ENCODE measurements at places on chromosomes 1 and 21. TPM values are rescaled to one million over a fixed set of nuclear protein-coding genes. Genes with fewer than 3 reads are reported as not detected.

The ATP1A4 gene
- not detected for total RNA-seq

- DNase-seq: no peak
These were observed 162.5 kb downstream of the APP start for GRCh38 chr21:26007951-26008498.

DNA sequence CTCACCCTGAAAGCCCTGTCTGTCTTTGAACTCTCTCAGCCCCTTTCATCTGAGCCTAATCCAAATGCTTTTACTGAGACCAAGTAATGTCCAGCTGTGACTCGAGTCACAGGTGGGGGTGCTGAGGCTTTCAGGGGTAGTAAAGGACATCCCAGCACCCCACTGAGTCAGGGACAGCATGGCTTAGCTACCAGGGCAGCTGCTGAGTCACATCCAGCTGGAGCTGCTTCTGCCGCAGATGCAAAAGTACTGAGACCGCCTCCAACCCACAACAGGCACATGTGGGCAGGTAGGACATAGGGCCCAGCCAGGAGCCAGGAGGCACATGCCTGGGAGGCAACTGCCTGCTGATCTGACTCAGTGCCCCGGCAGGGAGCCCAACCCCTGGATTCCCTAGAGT lies 6.7 kb upstream of the VSIG8 start:
- no peak for DNase-seq

DNA sequence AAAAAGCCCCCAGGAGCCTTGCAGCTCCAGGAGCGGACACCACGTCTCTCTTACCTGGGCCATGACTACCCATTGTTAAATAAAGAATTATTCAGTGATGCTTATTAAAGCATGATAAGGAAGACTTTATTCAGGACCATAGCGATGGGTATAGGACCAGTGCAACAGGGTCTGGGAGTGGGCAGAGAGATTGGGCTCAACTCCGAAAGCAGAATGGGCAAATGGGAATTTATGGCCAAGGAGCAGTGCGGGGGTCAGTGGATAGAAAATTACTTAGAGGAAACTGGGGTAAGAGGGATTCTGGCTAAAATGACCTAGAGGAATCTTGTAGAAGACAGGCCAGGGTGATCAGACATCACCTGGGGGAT lies 580 bp upstream of the ATP5PO start:
- DNase-seq: no peak

- DNase-seq: no peak
These were observed 166.0 kb downstream of the DISC1 start for GRCh38 chr1:231792634-231793033.

DNA sequence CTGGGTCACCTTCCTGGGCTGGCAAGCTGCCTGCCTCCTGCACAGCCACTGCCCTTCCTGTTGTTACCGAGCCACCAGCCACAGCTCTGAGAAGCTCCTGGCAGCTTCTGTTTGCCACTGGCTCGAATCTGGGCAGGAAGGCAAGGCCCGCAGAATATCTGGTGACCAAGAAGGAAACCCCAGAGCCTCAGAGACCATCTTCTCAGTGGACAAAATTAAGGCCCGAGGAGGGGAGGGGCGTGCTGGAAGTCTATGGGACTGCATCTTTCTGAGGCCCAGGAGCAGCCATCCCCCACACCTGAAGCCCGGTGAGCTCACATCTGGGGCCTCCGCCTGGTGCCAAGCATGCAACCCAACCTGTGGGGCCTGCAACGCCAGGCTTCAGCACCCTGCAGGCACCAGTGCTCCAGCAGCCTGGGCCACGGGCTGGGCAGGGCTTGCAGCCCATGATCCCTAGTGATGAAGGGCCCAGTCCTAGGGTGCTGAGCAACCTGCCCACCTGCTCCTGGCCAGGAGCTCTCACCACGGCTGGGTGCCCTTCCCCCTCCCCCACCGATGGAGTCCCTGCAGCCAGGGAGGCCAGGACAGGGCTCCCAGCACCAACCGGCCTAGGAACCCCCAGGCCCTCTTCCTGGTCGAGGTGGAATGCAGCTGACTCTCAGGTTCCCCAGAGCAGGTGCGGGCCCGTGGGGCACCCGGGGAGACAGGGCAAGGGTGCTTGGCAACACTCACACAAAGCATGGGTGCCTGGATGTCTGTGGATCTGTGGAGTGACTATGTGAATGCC lies 879 bp downstream of the CPTP start:
- DNase-seq: no peak

Data from Right ventricle myocardium inferior (tissue), 1 donor.